HT-29 (cell line): ENCODE measurements at places on chromosomes 2 and 18.

DNA sequence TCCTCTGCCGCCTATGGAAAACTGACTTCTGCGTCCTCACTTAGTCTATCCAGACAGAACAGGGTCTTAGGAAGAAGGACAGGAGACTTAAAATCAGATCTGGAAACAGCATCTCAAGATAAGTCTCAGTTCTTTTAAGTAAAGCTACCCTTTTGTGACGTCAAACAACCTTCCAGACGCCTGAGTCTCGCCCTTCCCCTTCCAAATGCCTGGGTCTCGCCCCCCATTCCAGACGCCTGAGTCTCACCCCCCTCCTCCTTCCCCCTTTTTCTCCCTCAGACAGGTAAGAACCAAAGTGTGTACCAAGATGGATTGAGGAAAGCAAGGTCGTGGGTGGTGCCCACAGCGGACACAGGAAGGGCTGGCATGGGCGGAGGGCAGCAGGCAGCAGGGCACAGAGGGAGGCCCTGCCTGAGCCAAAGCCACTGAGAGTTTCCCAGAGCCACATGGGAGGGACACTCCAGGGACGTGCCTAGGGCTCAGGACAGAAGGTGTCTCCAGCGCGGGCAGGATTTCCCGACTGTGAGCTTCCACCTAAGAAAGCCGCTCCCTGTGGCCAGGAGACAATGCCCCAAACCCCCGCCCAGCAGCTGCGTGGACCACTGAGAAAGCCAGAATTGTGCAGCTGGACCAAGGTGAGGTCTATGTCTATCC, 51.3 kb downstream of the ANKMY1 start:
- no peak for DNase-seq

DNA sequence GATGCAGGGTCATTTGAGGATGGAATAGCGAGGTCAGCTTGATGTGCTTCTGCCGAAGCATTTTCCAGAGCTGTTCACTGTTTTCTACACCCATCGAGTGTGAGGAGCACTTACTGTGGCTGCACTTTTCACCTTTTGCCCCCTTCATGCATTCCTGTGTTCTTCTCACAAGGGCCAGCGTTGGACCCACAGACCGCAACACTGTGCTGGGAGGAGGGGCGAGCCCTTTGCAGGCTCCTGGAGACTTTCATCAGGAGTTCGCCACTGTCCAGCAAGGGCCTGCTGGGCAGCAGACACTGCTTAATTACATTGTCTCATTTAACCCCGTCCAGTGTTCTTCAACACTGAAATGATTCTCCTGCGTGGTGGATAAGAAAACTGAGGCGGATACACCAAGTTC, 29.9 kb downstream of the CYP26B1 start:
- DNase-seq = no peak

DNA sequence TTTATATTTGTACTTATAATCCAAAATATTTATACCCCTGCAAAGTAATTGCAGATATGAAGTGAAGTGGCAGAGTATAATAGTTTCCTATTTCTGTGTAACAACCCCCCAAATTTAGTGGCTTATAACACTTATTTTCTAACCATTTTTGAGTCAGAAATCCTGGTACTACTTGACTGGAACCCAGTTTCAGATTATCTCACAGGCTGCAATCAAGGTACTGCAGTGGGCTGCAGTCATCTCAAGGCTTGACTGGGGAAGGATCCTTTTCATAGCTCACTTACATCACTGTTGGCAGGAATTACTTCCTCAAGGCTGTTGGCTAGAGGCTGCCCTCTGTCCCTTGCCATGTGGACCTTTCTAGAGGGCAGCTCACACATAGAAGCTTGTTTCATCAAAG, 558.2 kb upstream of the PKDCC start:
- DNase-seq = no peak

GRCh38 chr18:361941-362310, 94.1 kb upstream of the THOC1 start:
- no peak for DNase-seq

DNA sequence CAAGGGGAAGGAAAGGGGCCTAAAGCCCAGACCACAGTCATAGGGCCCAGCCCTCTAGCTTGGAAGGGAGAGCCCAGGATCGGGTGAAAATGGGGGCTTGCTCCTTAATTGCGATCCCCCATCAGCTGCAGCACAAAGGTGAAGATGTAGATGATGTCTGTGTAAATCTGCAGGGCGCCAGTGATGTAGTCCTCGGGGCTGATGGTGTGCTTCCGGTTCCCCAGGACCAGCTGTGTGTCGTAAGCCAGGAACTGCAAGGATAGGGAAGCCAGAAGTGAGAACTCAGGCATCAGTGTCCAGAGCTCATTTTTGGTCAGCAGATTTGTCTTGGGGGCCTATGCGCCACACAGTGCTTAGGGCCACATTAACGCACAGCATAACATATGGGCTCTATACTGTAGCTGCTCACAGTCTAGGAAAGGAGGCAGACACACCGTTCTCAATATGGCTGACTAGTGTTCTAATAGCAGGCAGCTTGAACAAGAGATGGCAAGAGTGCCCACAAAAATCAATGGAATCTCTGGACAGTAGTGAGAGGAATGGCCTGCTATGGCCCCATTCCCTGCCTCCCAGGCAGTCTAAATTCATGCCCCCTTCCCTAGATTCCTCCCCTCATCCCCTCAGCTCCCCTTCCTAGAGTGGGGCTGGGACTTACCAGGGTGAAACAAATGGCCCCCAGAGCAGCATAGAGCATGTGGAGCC, 5.2 kb downstream of the PNKD start:
- DNase-seq = no peak

DNA sequence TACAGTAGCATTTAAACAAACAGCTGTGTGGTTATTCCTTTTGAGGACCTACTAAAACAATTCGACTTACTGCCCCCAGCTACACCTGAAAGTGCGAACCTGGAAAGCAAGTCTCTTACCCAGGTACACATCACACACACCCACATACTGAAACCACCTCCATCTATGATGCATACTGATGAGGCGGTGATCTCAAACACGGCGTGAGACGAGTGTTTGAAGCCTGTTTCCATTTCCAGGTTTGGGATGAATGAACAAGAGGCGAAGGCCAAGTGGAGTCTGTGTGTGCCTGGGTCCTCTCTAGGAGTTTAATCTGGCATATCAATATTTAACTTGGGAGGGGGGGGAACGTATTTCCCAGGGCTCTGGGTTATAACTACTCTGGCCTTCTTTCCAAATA, 1.6 kb downstream of the TMEM185B start:
- DNase-seq = no peak

- no peak for DNase-seq
Measured at GRCh38 chr2:123935405-123935804, 89.7 kb upstream of the CNTNAP5 start.
